ENCODE measurements at places on chromosomes 4 and X.

DNA sequence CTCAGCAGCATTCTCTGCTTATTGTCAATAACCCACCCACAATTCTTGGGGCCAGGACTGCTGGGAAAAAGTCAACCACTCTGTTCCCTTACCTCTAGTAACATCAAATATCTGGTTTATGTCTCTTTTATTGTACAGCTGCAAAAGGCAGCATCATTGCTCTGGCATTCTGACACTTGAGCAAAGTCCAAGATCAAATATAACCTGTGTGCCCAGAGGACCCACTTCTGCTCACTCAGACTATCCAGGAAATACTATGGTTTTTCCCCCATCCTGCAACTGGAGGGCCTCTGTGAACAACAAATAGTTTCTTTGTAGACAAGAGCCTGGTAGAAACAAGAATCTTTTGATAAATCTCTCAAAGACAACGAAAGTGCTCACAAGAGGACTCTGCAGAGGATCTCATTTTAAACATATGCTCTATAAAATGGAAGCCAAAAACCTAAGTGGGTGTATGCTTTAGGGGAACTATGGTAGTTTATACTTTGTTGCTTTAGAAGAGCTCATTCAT is 154.7 kb downstream of the RAB28 start:
- no peak for DNase-seq

- DNase-seq = no peak
Measured at GRCh38 chr4:6391186-6391851, 81.1 kb downstream of the PPP2R2C start.

DNA sequence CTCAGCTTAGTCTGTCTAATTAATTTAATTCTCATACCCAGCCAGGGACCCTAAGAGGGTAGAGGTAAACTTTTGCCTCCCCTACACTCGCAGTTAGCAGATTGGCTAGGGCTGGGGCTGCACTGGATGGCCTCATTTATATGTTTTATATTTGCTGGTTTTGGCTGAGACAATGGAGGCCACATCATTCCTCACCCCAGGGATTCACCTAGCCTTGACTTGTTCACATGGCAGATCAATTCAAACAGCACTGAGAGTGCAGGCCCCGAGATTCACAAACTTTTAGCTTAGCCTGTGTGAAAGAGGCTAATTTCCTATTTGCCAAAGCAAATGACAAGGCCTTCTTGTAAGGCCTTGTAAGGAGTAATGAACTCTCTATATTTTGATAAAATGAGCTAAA is 844.4 kb downstream of the ARAP2 start:
- no peak for DNase-seq

GRCh38 chr4:150368667-150369066 is 213.3 kb upstream of the MAB21L2 start:
- DNase-seq = peak; percentile 81

GRCh38 chr4:171813526-171814250 is 484 bp downstream of the GALNTL6 start:
- peak; percentile 1 for DNase-seq

DNA sequence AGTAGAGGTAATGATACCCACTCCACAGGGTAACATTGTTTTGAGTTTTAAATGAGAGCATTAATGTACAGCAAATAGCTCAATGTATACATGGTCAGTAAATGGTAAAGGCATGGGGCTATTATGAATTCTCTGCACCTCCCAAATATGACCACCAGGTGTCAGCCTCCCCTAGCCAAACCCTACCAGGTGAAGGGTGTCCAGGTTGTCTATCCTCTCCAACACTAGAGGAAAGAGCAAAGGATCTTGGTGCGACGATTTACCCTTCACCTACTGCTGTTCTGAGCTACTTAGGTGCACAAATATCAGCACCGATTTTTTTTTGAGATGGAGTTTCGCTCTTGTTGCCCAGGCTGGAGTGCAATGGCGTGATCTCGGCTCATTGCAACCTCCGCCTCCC is 26.5 kb upstream of the XIAP start:
- DNase-seq = peak; percentile 65

DNA sequence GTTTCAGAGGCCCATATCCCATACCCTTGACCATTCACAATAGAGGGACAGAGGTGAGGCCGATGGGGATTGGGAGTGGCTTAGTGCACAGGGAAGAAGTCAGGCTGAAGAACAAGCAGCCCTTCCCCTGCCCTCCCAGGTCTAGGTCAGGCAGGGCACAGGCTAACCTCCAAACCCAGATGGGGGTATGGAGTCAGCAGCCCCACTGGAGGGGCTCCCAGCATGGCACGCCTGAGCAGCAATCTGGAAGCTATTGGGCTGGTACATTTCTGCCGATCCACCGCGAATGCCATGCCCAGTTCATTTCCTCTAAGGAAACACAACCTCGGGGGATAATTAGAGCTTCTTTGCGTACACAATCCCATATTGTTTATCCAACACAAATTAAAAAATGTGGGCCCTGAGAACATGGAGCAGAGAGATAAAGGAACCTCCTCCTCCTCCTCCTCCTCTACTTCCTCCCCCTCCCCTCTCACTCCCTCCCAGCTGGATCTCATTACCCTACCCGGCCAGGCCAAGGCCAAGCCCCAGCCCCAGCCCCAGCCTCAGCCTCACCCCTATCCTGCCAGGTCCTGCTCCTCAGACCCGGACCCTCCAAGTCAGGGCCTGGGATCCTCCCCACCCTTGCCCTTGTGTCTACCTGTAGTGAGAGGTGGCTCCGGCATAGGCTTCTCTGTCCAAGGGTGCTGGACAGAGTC is 83.0 kb downstream of the PJA1 start:
- DNase-seq = no peak

- DNase-seq = no peak
Measured at GRCh38 chr4:15897577-15897976, 41.0 kb downstream of the FGFBP1 start.

DNA sequence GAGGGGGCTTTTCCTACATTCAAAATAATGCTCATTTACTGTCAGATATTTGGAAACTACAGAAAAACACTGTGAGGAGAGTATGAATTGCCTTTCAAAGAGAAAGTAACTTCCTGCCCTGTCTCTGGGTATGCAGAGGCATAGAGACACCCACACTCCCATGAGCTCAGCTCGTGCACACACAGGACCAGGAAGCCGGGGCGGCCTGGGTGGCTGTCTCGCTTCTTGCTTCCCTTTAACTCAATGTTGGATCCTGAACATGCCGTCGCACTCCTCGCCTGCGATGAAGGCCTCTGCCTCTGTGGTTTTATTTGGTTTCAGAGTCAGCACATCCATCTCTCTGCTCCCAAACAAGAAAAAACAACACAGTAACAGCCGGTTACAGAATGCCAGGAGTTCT is 40.1 kb upstream of the GPR78 start:
- DNase-seq = no peak

DNA sequence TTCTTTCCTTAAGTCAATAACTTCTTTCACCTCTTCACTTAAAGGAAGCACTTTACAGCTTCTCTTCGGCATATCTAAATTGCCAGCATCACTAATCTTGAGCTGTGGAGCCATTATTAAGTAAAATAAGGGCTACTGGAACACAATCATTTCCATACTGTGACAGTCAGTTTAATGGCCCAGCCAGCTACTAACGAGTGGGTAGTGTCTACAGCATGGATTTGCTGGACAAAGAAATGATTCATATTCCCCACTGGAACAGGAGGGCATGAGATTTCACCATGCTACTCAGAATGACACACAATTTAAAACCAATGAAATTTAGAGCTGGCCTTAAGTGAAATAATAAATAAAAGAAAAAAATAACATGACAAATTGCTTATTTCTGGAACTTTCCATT is 72.1 kb downstream of the DDIT4L start:
- DNase-seq = no peak

GRCh38 chrX:46957297-46957696 is 45.1 kb downstream of the JADE3 start:
- peak; percentile 31 for DNase-seq

All from A673 (cell line).